Stimulated activated CD4-positive, alpha-beta T cell treated with anti-CD3 and anti-CD28 coated beads, Interleukin-2, amount 100 ng/mL, for 24 hours (primary cell): ENCODE measurements at places on chromosomes 5 and 9.

DNA sequence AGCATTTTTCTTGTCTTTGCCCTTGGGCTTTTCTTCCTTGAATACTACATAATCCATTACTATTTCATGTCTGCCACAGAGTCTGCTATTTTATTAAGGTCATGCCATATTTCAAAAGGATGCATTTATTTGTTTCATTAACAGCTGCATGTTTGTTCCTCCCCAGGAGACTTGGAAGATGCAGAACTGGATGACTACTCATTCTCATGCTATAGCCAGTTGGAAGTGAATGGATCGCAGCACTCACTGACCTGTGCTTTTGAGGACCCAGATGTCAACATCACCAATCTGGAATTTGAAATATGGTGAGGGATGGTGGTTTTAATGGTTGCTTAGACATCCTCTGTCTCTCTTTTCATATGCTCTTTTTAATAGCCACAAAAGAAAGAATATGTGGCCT, 4.0 kb downstream of the IL7R start:
- DNase-seq: no peak

- no peak for DNase-seq
Measured at GRCh38 chr5:173290477-173291131, 37.6 kb downstream of the STC2 start.

- peak; percentile 37 for DNase-seq
Measured at GRCh38 chr5:139745800-139746690, 49.6 kb upstream of the PSD2 start.

DNA sequence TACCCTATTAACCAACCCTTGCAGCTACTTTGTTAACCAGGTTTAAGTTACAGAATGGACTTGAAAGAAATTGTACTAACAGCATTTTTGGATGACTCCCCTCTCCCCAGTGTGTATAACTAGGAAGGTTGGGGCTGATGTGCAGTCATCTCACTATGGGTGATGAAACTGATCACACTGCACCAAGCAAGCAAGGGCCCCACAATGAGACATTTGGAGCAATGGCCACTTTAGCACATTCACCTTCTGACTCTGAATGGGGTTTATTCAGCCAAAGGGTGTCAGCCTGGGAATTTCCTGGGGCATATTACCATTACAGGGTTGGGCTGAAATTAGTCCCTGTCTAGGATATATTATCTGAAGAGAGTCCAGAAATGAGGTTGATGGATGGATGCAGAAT, 18.7 kb upstream of the CYFIP2 start:
- no peak for DNase-seq
